Activated CD8-positive, alpha-beta memory T cell treated with anti-CD3 and anti-CD28 coated beads for 1 hour (primary cell): ENCODE measurements at places on chromosomes 7 and 10.

DNA sequence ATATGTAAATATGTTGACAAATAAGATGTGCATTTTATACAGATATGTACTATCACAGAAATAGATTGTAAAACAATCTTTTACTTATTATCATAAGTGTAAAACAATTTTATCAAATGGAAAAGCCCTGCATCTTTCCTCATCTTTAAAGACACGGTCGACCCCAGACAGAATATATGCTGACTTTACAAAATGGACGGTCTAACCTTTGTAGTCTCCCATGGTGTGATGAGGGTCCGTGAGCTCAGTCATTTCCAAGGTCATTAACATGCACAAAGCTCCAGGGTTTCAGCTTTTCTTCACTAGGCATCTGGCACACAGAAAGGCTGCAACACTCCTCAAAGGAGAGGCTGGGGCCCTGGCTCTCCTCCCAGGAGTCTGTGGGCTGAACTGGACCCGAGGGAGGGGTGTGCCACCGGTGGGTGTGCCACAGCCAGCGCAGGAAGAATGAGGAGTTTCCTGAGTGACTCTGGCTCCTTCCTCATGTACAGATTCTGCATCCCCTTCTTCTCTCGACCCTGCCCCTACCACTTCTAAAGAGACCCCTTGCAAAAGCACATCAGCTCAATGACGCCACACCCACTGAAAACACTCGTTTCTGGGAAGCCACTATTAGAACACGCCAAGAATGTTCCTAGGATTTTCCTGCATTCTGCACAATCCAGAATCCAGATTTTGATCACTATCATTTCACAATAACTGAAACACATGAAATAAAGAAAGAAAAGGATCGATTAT is 26.2 kb upstream of the ABLIM1 start:
- DNase-seq, result no peak

DNA sequence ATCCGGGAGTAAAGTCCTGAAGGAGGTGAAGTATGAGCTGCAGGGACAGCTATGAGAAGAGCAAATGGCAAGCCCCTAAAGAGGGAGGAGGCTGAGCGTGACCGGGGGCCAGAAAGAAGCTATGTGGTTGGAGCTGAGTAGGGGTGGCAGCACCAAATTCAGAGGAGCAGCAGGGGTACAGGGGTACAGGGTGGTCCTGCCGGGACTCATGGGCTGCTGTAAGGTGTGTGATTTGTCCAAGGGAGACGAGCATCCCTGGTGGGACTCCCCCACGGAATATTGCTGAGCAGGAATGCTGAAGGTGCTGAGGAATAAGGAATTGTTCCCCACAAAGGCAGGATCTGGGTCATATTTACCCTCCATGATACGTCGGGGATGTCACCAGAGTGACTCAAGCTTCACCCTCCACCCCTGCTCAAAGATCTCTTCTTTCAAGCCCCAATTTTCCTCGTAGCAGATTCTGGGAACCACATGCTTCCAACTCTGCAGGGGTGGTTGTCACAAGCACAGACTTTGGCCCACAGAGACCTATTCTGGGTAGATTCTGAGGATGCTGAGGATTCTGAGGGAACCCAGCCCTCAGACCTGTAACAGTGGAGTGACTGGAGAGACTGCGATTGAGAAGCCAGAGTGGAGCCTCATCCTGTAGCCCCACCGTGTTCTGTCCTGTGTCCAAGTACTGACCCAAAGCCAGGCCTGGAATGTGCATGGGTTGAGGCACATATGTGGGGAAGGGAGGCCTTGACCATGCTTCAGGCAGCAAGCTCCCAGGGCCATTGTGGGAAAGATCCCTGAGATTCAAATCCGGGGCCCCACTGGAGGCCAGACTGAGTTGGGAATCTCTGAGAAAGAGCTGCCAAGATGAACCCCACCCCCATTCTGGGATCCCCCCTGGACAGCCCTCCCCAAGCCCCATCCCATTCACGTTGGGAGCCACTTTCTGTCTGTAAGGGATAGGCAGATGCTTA is 4.2 kb downstream of the SFTPD start:
- no peak for DNase-seq

GRCh38 chr10:101558204-101558603 is 29.9 kb downstream of the POLL start:
- no peak for DNase-seq

DNA sequence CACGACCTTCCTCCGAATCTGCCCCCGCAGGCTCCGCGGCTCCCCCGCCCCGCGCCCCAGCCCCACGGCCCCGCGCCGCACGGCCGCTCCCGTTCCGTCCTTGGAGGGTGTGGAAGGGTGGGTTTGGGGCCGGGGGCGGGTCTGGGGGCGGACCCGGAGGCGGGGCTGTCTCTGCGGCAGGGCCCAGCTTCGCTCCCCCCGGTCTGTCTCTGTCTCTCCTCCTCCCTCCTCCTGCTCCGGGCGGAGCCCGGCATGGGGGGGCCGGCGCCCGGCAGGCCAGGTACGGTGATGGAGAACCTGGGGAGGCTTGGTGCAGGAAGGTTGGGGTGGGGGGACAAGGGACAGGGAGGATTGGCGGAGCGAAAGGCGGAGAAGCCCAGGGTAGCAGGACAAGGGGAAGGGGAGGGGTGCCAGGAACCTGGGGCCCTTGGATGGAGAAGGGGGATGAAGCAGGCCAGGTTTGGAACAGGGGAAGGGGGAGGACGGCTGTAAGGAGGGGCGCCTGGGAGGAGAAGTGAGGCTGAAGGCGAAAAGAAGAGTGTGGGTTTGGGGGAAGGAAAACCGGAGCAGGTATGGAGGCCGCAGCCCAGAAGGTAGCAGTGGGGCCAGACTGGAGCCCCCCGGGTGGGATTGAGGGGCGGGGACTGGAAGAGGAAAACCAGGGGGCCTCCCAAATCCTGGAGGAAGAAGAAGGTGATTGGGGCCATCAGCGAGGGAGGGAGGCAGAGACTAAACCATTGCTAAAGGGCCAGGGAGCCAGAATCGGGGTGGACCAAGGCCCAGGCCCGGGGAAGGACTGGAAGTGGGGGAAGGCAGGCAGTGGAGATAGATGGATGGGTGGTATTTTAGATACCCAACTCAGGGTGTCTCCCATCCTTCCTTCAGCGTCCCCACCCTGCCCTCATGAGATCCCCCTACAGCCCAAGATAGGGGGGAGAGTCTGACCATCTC is at the start of gene NYAP1:
Gene NYAP1, plus strand, starts transcription at position 206 of the 951 bp plus-strand sequence. CDS start 1,385 bp downstream, outside the sequence.
- no peak for DNase-seq

GRCh38 chr7:156383526-156383925 is 257.0 kb upstream of the RNF32 start:
- DNase-seq, result no peak

DNA sequence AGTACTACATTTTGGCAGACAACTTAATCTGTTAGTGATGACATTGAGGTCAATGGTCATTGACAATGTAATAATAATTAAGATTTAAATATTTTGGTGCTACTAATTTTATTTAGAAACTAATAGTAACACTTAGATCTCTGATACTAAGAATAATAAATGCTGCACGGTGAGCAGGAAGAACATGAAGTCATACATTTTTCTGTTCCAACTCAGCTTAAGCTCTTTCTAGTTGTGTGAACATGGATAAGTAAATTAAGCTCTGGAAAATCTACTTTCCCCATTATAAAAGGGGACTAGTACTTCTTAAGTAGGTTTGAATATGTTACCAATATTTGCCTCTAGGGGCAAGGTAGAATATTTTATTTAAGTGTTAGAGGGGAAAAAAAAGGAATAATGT is 65.9 kb upstream of the MEOX2 start:
- no peak for DNase-seq

DNA sequence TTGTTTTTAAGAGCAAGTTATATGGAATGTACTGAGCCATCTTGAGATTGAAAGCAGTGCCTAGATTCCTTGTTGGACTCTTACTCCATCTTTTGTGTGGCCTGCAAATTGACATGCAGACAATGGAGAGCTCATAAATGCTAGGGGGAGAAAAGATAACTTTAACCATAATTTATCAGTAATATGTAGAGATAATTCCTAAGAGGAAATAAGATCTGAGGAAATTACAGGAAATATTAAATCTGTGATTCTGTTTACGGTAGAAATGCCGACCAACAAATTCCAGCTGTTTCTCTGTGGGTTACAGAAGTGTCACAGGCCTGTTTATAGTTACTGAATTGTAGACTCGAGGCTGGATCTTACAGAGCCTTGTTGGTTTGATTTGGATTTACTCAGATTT is 348.0 kb downstream of the SUGCT start:
- no peak for DNase-seq

DNA sequence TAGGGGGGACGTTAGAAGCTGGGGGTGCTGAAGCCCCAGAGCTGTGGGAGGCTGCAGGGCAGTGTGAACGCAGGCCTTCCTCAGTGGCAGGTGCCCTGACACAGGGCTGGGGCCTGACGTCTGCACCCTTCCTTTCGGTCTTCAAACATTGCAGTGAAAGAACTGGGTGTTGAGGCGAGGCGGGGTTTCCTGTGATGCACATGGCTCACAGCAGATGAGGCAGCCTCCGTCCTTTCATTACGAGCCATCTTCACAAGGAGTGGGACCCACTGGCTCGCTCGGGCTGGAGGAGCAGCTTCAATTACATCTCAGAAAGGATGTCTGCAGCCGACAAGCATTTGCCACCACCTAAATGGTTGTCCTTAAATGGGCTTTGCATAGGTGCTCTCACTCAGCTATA is 180.3 kb upstream of the SHH start:
- no peak for DNase-seq

- no peak for DNase-seq
These were observed 2.0 kb downstream of the YWHAG start for GRCh38 chr7:76356823-76357222.

- DNase-seq, result no peak
These were observed 15.2 kb upstream of the PDZD8 start for GRCh38 chr10:117390420-117390819.

- no peak for DNase-seq
These were observed 73.5 kb downstream of the TBXAS1 start for GRCh38 chr7:139902436-139903102.

- DNase-seq, result no peak
These were observed 212.8 kb downstream of the ZNF365 start for GRCh38 chr10:62587011-62587410.

- DNase-seq, result no peak
These were observed 44.4 kb upstream of the CD36 start for GRCh38 chr7:80593869-80594586.

GRCh38 chr10:58319599-58319998 is 15.2 kb upstream of the UBE2D1 start:
- DNase-seq, result no peak

DNA sequence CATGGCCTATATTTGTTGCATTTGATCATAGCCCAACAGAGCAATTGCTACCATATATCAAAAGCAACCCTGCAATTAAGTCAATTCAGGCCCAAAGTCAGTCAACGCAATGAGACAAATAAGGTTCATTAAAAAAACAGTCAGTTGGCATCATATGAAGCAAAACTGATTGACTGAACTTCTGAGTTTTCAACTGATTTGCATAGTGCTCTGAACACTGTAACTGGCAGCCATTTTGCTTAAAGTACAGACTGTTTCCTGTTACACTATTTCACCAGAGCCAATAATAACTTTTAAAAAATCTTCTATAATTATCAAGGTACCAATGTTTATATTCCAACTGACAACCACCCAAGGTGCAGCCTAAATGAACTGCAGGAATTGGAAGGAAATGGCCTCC is 68.4 kb upstream of the RAPGEF5 start:
- DNase-seq, result no peak

GRCh38 chr10:70312972-70313371 is 29.2 kb upstream of the NPFFR1 start:
- no peak for DNase-seq

DNA sequence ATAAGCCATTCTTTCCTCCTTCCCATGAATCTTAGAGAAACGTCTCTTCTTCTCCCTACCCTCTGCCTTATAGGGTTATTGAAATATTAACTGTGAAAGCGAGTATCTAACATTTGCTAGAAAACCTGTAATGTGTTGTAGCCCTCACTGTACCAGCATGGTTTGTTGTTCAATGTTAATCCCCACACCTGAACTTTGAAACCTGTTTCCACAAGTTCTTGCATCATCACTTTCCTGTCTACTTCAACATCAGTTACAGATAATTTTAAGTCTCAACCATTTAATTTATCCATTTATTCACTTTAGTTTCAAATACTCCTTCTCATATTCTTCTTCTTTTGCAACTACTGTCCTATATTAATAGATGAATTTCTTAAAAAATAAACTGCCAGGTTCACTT is 148.2 kb downstream of the ETV1 start:
- no peak for DNase-seq

DNA sequence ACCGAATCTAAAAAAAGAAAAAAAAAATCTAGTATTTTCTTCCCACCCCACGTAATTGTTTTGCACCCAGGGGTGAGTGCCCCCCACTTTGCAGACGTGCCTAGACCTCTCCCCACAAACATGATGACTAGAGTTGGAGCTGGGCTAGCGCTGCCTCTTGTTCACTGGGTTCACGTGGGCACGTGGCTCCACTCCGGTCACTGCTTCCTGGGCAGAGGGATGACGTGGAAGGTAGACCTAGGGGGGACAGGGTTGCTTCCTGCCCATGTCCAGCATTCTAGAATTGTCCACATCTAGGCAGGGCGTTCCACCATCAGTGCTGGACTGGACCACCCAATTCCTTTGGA is 861 bp upstream of the LIMK1 start:
- no peak for DNase-seq

GRCh38 chr7:23349484-23350157 is 50.5 kb downstream of the MALSU1 start:
- no peak for DNase-seq
